H7 (cell line): ENCODE measurements at places on chromosomes 12 and 14.
A peak's percentile ranks its signal among the peaks of the same experiment; 100 is the strongest.

GRCh38 chr14:90198541-90199060, 57.8 kb upstream of the PSMC1 start:
- DNase-seq: no peak

DNA sequence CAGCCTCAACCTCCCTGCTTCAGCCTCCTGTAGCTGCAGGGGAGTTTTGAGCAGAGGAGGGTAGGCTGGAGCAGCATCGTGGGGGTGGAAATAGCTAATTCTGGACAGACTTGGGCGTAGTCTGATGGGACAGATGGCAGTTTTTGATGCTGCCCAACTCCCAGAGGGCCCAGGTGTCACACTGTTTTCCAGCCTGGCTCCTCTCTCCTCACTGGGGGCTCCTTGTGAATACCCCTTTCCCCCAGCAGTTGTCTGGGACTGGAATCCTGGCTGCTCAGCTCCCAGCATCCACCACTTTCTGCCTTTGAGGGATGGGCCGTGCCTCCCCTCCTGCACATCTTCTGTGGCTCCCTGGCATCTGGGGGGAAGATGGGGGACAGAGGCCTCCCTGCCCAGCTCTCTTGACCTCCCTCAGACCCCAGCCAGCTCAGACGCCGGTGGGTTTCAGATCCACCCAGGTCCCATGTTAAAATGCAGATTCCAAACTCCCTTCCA, 34.0 kb downstream of the SH2B3 start:
- DNase-seq: peak; percentile 17

- DNase-seq: no peak
Observed at GRCh38 chr12:132139912-132140311, 4.2 kb downstream of the DDX51 start.

- DNase-seq: no peak
Observed at GRCh38 chr12:104063712-104064030, 660 bp upstream of the HCFC2 start.

- no peak for DNase-seq
Observed at GRCh38 chr14:74380845-74381244, 32.6 kb downstream of the VRTN start.

DNA sequence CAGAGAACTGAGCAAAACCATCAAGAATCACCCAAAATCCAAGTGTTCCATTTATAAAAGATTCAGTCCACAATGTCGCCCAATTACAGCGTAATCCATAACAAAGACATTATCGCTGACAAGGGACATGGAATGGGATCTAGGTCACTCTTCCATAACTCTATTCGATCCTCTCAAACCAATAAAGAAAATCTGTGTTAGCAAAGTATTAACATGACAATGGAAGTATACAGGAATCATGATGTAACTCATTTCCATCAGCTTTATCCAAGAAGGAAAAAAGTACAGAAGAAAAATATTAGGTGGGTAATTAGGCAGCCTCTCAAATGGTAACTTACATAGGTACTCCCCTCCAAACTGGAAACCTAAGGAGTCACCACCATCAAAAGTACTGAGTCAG, 4.9 kb downstream of the ZFYVE1 start:
- no peak for DNase-seq

DNA sequence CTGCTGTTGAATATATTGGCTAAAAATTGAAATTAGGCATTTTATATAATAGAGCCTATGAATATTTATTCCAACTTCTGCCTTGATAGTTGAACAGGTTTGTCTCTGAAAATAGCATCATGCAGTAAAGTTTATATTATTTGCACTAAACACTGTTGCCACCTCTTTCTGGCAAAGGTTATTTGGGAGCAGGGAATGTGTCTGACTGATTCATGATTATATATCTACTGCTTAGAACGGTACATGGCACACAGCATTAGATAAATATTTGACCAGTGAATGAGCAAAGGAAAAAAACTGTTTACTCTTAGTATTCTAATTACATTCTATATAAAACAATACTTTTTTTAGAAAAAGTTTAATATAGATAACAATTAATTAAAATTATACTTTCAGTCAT, 123.1 kb upstream of the MGAT4C start:
- DNase-seq: no peak

DNA sequence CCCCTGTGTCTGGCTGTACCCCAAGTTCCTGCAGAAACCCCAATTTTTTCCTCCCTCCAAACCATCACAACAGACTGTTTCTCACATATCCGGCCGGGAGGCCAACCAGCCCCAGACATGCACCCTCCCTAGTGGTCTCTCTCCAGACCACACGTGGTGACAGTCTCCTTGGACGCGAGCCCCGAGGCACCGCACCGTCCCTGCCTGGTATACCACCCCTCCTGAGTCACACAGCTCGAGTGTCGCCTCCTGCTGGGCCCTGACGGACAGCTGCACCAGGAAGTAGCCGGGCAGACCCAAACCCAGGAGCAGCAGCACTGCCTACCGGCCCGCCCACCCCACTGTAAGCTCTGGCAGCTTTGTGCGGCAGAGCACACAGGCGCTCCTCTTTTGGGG, 97.4 kb downstream of the RFLNA start:
- DNase-seq: peak; percentile 93

DNA sequence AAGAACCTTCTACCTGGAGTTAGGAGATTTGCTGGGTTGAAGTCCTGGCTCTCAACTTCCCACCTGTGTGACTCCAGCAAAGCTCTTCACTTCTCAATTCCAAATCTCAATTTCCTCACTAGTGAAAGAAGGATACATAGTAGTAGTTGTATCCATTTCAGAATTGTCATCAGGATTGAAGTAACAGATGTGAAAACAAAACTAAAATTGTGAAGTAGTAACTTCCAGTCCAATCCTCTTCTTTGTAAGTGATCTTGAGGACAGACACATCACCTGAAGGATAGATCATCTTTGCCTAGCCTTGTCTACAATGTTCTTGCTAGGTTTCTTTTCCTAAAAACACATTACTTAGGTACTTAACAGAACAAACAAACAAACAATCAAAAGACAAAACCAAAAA, 1.2 kb upstream of the LRRK2 start:
- no peak for DNase-seq

DNA sequence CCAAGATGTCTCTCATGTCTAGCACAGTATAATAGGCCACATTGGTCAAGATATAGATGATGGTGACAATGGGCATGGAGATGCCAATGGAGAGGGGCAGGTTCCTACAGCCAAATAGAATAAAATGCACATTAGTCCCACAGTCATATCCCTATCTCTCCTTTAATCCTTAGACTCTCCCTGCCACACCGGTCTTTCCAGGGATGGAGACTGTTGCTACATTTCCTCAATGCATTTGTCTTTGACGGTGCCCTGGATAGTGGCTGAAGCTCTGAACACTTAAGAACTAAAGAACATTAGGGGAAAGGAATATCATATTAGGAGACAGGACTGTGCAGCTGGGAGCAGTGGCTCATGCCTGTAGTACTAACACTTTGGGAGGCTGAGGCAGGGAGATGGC, 9.7 kb downstream of the OXA1L start:
- no peak for DNase-seq

GRCh38 chr12:122669397-122670070, 33.6 kb downstream of the HCAR2 start:
- DNase-seq: no peak

- no peak for DNase-seq
Observed at GRCh38 chr14:72155379-72155993, 223.3 kb downstream of the RGS6 start.

DNA sequence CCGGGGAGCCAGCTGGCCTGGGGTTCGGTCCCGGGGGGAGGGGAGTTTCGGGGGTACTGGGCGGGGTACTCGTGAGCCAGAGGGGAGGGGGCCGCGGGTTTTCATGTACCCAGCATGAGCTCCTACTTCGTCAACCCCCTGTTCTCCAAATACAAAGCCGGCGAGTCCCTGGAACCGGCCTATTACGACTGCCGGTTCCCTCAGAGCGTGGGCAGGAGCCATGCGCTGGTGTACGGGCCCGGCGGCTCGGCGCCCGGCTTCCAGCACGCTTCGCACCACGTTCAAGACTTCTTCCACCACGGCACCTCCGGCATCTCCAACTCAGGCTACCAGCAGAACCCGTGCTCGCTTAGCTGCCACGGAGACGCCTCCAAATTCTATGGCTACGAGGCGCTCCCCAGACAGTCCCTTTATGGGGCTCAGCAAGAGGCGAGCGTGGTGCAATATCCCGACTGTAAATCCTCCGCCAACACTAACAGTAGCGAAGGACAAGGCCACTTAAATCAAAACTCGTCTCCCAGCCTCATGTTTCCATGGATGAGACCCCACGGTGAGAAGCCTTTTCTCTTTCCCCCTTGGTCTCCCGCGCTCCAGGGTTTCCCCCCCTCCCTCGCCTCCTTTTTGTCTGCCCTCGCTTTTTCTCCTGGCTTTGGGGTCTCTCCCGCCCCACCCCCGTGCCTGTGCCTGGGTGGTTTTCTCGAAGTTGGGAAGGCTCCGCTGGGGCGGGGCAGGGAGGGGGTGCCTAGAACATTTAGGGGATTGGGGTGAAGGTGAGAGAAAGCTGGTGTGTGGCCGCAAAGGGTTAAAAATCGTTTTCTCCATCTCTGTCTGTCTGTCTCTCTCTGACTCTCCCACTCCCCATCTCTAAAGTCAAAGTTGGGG, 627 bp downstream of the HOXC8 start:
- DNase-seq: peak; percentile 77

GRCh38 chr12:51059086-51059485, 11.0 kb downstream of the LETMD1 start:
- DNase-seq: no peak

DNA sequence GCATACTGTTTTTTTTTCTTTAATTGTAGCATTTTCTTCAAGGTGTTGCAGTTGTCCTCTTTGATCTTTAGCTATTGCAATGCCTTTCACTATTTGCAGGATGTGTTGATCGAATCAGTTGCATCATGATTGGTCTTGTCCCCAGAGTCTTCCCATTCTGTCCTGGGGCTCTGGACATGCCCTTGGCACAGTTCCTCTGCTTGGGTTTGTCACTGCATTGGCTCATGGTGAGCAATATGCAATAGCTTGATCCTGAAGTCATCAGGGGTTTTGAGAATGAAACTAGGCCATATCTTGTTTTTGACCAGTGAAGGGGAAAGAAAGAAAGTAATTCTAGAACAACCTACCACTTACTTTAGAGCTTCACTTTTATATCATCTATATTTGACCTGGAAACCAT, 281.5 kb downstream of the TMEM117 start:
- DNase-seq: no peak

GRCh38 chr12:22576473-22576872, 32.1 kb upstream of the C2CD5 start:
- no peak for DNase-seq

GRCh38 chr12:89552376-89552775, 26.5 kb upstream of the POC1B start:
- DNase-seq: no peak

- DNase-seq: peak; percentile 98
Observed at GRCh38 chr12:132275110-132275531, 54.3 kb downstream of the GALNT9 start.

GRCh38 chr12:91555436-91556415, 373.1 kb upstream of the DCN start:
- DNase-seq: no peak

- DNase-seq: no peak
Observed at GRCh38 chr12:25675808-25676207, 122.7 kb upstream of the LMNTD1 start.

DNA sequence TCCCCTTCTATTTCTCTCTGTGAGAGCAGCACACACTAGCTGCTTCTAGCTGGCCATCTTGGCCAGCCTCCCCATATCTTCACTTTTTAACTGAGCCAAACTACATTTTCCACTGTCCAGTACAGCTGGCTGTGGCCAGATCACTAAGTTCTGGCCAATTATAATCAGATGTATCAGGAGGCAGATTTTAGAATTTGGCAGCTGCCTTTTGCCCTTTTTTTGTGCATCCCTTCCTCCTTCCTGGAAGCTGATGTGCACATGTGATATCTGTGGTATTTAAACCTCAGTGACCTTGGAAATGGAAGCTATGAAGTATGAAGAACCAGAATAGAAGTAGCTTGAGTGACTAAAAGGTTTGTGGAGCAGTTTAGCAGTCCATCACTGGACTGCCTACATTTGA, 49.8 kb upstream of the ANO6 start:
- no peak for DNase-seq

DNA sequence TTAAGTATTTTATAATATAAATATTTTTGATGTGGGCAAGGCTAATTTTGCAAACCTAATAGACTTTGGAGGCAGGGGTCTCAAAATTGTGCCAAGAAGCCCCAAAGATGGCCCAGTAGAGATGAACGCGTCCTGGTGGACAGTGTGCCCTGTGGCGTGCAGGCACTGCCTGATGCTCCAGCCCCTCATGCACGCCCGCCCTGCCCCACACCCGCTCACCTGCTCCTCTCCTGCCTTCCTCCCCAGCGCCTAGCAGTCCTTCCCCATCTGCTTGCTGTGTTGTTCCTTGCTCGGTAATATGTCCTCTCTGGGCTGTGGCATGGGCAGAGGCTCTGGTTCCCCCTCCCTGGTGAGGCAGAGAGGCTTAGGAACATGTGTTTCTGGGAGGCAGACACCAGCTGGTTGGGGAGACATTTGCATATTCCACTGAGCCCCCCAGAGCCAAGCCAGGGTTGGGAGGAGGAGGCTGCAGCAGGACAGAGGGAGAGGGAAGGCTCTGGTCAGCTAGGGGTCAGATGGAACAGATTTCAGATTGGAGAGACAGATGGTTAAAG, 46.8 kb upstream of the GPATCH2L start:
- DNase-seq: peak; percentile 46

GRCh38 chr12:47839214-47839876, 19.6 kb upstream of the HDAC7 start:
- no peak for DNase-seq

GRCh38 chr14:77097006-77097699, 905 bp upstream of the CIPC start:
- no peak for DNase-seq

DNA sequence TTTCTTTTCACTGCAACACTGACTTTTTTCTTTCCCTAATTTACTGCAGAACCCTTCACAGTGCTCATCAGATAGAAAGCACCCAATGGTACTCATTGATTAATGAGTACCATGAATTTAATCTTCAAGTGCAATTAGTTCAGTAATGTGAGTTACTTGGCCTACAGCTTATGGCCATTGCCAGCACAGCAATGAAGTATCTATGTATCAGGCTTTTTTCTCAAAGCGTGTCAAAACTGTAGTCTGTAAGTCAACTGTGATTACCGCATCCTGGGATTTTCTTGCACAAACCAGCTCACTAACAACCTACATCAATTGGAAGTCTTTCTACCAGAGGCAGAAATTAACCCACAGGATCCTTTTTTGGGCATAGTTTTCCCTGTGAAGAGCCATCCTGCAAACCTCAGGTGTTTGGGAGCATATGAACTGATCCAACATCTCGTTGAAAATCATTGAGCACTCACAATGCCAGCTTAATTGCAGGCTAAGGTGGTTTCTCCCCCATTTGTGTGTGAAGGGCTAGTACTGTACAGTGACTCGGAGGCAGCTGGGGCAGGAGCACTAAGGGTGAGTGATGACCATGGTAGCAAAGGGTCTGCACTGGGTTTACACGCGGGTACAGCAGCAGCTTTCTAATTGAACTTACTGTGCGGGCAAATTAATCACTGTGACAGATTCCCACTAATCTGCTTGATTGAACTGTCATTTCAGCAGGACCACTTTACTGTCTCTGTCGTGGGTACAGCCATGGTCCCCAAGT, 619.3 kb downstream of the SNAPC1 start:
- no peak for DNase-seq
